ENCODE measurements at places on chromosomes 7 and 10.

- DNase-seq: no peak
Measured at GRCh38 chr10:127012769-127013152, 107.5 kb downstream of the DOCK1 start.

- DNase-seq: no peak
Measured at GRCh38 chr10:117537904-117538524, 4.5 kb upstream of the EMX2 start.

- DNase-seq: no peak
Measured at GRCh38 chr7:12436126-12436525, 32.5 kb upstream of the VWDE start.

DNA sequence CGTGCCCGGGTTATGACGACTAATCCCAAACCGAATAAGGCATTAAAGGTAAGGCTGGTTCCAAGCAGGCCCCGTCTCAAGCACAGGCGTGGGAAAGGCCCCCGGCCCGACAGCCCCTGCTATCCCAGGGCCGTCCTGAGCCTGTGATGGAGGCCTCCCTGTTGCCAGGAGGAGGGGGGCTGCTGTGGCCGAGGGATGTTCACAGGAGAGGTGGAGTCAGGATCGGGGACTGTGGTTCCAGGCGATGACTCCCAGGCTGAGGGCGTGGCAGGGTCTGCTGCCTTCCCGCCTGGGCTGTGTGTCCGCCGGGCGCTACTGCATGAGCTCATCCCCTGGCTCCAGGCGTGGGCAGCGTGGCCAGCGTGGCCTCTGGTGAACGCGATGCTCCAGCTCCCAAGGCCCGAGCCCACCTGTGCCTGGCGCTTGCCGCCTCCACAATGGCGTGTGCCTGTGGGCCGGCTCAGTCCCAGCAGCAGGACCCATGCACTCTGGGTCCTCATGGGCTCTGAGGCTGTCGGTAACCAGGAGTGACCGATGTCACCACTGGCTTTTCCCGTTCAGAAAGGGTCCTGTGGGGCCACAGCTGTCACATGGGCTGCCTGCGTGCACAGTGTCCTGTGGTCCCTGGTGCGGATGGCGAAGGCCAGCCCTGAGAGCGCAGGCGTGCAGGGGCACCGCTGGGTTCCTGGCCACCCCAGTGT lies 8.8 kb downstream of the MAFK start:
- DNase-seq: no peak

DNA sequence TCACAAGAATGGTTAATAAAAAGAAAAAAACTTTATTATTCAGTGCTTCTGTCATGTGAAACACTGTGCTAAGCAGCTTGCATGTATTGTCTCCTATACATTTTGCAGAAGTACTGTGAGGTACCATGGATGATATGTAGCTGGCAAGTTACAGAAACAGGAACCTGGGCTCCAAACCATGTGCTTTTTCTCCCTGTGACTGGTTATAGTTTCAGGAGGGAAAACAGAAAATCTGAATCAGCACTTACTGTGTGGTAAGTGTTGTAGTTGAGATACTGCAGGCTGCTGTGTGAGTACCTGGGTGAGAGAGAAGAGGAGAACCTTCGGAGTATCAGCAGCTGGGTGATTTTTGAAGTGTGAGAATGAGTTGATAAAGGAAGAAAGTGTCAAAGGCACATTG lies 285.0 kb downstream of the SUGCT start:
- no peak for DNase-seq
